ENCODE measurements at places on chromosomes 7 and 10.

DNA sequence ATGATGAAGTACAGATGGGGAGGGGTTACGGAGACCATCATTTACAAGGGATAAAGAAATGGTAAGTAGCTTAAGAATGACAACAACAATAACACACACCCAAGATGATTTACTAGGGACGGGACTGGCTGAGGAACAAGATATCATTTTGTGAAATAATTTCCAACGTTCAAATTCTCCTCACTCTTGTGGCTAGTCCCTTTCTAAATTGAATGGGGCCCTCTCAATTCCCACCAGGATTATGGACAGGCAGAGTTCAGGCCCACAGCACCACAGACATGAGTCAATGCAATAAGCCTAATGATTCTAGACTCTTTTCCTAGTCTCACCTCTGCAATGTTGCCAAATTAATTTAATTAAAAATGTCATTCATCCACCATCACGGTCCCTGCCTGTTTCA is 448.1 kb downstream of the KCNMA1 start:
- DNase-seq: no peak

DNA sequence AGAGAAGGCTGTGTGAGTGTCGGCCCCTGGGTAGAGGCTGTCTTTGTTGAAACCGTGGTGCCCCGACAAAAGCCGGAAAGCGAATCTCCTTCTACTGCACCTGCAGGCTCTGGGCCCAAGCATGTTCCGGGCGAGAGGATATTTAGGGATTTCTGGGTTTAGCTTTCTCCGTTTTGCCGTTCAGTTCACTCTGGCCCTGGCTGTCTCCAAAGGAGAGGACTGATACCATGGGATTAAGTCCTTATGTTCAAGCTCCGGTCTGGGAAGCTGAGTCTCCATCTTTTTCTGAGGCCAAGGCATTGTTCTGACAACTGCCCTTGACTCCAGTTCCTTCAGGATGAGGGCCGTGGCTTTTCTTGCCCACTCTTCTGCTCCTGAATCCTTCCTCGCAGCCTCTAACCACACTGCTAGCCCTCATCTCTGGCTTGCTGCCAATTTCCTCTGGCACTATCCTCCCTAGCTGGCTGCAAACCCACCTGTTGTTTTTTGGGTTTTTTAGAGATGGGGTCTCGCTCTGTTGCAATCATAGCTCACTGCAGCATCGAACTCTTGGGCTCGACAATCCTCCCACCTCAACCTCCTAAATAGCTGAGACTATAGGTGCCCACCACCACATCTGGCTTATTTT is 206.8 kb downstream of the SKIDA1 start:
- no peak for DNase-seq

- no peak for DNase-seq
These were observed 48.4 kb downstream of the UNCX start for GRCh38 chr7:1281068-1281467.

DNA sequence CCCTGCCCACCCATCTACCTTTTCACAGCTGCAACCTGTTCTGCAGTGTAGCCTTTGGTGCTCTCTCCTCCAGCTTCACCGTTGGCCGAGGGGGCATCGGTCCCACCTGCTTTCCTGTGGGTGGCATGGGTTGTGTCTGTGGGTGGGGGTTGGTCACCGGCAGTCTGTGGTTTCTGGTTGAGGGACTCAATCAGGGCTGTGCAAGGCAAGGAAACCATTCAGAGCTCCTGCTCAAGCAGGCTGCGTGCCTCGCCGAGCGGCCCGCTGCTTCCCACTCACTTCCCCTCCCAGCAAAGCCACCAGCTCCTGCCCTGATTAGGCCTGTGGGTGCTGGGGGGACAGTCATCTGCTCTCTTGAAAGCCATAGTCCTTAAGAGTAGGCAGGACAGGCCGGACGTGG is 9.8 kb downstream of the DNAJB12 start:
- no peak for DNase-seq

- DNase-seq: no peak
These were observed 17.5 kb downstream of the RASGEF1A start for GRCh38 chr10:43249151-43249961.

All from MM.1S (cell line).